ENCODE measurements at places on chromosomes 1 and 21.

DNA sequence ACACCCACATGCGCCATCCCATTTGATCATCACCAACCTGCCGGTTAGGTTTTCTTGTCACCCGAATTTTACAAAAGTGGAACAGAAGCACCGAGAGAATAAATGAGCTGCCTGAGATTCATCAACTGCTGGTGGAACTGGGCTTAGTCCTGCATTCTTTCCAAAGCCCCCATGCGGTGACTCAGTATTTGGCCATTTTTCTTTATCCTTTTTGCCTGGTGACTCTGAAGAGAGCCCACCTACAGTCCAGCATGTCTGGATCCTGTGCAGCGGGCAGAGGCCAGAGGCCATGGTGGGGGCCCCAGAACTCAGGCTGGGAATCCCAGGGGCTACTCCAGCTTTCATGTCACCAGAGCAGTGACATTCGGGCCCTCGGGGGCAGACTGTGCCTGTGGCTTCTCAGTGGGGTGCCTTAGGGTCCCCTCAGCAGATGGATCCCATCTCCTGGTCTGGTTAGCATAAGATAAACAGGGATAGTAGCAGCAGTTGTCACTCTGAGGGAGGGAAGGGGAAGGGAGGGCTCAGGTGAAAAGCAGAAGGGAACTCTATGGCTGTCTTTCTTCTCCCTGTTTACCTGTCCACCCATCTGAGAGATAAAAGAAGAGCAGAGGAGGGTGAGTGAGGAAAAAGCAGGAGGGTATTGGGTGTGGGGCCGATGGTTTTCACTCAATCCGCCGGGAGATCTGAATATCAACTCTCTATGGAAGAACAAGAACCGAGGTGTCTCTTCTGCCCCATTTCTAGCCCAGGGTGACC, 63.2 kb downstream of the KIF26B start:
- no peak for DNase-seq

- no peak for DNase-seq
Measured at GRCh38 chr1:1451696-1452364, 2.3 kb downstream of the ATAD3C start.

GRCh38 chr1:206496131-206496793, 11.1 kb upstream of the RASSF5 start:
- DNase-seq = no peak

DNA sequence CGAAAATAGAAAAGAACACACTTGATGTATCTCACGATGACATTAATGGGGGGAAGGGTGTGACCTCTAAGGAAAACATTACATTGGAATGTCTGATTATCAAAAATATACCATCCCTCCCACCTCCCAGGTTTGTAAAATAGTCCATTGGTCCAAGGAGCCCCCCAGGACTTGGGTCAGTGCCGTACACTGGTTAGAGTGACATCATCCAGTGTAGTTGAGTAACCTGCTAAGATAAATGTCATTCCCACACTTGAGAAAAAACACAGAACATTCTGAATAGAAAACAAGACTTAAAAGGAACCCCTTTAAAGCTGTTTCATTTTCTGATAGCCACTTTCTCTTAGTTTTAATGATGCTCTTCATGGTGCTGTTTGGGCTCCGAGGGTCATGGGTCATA, 15.2 kb downstream of the DDX20 start:
- DNase-seq = no peak

DNA sequence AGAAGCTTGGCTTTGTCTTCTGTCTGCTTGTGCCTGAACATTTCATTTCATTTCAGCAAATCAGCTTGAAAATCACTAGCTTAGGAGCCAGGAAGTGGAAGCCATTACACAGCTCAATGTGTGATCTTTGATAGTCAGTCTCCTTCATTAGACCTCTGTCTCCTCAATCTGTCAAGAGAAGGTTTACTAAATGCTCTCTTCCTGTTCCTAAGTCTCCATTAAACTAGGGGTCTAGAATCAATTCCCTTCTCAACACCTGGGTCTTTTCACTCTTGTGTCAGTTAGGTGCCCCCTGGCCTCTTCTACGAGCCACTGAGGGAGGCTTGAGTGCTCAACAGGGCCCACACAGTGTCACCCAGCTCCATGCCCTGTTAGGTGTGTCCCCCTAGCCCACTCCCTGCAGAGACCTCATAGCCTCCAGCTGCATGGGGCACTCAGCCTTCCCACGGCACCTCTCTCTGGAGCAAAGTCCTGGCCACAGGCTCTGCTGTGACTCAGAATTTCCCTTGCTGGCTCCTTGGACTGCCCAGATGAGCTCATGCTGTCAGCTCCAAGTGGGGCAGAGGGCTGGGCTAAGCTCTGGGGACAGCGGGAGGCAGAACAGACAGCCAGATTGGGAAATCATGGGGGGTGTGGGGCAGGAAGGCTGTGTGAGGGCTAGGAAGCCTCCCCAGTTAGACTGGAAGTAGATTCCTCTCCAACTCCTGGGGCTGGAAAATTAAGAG, 115.7 kb upstream of the IPO9 start:
- no peak for DNase-seq

GRCh38 chr1:188782220-188782841, 1695.3 kb downstream of the BRINP3 start:
- no peak for DNase-seq

DNA sequence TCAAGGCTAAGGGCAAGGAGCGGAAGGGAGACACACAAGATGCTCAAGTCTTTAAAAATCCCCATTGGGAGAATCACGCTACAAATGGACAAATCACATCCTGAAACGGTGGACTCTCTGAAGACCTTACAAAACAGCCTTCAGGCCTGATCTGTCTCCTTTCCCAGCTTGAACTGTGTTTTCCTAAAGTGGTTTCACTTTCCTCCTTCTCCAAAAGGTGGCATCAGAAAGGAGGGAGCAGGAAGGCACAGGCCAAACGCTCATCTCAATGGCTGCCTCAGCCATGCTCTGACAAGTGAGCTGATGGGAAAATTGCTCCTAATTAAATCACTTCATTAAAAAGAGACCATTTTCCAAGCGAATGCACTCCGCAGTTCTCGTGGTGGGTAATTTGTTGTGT, 47.7 kb downstream of the UTP25 start:
- DNase-seq = no peak

- no peak for DNase-seq
Measured at GRCh38 chr1:113542221-113542701, 151.9 kb downstream of the MAGI3 start.

DNA sequence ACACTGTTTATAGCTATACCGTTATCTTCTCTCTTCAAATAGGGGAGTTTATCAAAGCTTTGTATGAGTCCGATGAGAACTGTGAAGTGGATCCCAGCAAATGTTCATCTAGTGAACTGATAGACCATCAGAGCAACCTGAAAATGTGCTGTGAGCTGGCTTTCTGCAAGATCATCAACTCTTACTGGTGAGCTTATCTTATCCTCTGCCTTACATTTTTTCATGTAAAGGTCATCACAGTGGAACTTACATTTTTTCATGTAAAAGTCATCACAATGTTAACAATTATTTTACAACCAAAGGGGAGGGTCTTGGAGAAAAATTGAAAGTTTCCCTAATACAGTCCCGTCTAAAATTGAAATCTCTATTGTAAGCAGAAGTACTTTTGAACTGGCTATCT, 45.2 kb downstream of the CLEC20A start:
- no peak for DNase-seq

DNA sequence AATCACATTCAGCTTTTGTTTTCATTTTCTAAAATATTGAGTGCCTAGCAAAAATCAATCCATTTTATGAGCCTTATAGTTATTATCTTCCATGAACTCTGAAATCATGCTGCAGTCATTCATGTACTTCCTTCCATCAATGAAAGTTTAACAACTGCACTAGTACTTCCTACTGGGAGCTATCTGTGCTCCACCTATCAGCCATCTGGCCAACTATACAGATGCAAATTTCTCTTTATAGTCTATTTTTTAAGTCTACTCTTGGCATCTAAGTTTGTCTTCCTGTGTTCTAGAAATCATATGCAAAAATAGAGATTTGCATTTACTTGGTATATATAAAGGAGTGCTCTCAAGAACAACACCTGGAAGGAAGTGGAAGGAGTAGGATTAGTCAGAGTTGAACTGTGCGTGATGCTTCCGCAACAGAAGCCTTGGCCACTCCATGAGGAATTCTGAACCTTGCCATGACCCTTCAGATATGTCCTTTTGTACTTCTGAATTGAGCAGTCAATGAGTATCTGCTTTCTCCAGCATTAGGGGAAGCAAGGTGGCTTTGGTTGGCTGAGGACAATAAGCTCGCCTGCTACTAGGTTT, 403.2 kb upstream of the ADAMTS5 start:
- DNase-seq = no peak

- no peak for DNase-seq
Measured at GRCh38 chr21:45143855-45144254, 69.5 kb downstream of the ADARB1 start.

GRCh38 chr1:212621949-212622305, 13.4 kb downstream of the ATF3 start:
- no peak for DNase-seq

DNA sequence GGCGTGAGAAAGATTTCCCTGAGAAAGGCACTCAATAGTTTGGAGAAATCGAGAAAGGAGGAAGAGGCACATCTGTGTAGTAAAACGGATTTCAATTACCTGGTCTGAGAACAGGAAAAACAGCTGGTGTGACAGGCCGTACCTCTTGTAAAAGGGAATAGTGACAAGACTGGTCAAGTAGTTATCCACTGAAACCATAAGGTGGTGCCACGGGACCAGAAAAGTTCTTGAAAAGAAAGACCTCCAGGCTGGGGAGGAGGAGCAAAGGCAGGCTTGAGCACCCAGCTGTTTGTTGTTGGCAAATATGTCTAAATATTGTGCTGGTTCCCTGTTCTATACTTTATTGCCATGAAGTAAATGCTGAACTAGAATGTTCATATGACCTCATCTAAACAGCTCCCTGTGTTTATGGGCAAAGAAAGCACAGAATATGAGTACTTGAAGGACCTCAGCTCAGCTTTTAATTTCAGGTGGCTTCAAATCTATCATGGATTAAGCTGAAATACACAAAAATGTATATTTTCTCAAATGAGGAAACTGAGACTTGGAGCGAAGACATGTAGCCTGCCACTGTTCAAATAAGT, 4.0 kb downstream of the HAO2 start:
- DNase-seq = no peak

GRCh38 chr1:208858738-208859137, 614.6 kb upstream of the PLXNA2 start:
- DNase-seq = no peak

- DNase-seq = no peak
Measured at GRCh38 chr1:99315305-99315704, 51.0 kb downstream of the PLPPR4 start.

- no peak for DNase-seq
Measured at GRCh38 chr1:226764533-226764932, 25.5 kb upstream of the ITPKB start.

- no peak for DNase-seq
Measured at GRCh38 chr1:227845519-227845918, 30.0 kb downstream of the PRSS38 start.

- no peak for DNase-seq
Measured at GRCh38 chr1:65412256-65412983, 8.0 kb upstream of the LEPR start.

- no peak for DNase-seq
Measured at GRCh38 chr1:215484171-215484939, 82.7 kb upstream of the KCTD3 start.

DNA sequence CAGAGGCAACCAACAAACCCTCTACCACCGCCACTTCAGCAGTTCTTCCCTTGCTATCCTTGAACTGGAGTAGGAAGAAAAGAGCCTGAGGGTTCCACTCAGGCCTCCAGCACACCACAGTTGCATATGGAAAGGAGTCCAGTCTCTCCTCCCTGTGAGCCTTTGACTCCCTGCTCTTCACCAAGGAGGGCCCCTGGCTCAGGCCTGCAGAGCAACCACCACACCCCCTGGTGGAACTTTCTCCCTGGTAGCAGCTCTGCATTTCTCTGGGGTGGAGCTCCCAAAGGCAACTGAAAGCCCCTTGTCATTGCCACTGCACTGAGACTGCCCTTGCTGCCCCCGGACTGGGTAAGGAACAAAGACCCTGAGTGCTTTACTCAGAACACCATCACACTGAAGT, 1021.5 kb upstream of the ADGRL2 start:
- no peak for DNase-seq

- DNase-seq = no peak
Measured at GRCh38 chr1:67262735-67263134, 44.9 kb upstream of the IL12RB2 start.

GRCh38 chr21:23445307-23445706, 2162.0 kb downstream of the MRPL39 start:
- DNase-seq = no peak

DNA sequence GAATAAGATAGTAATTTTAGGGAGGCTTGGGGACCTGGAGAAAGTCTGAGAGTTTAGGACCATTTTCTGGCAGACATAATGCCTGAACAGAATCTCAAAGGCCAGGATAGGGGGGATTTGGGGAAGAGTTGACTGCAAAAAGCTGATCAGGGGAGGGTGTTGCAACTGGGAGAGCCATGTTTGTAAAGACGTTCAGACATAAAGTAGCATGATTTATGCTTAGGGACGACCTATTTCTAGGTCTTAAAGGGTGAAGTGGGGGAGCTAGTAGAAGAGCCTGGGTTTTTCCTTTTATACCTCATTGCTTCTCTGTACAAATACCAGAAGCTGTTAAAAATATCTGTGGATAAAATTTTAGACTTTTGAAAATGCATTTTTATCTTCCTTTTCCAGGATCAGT, 51.2 kb downstream of the FNBP1L start:
- DNase-seq = no peak

DNA sequence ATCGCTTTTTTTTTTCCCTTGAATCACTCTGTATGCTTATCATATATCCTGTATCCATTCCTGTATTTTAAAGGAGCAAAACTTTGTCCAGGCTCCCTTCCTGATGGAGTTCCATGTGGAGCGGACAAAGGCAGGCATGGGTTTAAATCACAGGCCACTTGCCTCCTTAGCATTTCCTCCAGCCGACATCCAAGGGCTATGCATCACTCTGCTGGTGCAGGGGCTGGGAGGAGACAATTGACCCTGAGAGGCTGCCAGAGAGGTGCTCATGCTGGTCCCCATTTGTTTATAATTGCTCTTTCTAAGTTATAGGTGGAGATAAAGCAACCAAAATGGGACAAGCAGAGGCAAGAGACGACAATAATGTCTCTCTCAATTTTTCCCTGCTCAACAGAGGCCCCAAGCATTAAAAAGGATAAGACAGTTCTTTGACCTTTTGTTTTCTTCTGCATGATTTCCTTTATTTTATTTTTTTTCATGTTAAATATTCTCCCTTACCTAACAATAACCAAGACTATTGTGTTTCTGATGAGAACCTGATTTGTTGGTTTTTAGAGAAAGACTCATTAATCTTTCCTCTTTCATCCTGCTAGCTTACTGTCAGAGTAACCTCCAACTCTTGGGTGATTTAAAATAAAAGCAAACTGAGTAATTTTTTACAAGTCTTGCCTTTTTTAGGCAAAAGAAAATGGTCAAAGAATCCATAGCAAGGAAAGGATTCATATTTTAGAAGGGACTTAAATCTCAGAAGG, 353.7 kb downstream of the ADGRL2 start:
- no peak for DNase-seq

DNA sequence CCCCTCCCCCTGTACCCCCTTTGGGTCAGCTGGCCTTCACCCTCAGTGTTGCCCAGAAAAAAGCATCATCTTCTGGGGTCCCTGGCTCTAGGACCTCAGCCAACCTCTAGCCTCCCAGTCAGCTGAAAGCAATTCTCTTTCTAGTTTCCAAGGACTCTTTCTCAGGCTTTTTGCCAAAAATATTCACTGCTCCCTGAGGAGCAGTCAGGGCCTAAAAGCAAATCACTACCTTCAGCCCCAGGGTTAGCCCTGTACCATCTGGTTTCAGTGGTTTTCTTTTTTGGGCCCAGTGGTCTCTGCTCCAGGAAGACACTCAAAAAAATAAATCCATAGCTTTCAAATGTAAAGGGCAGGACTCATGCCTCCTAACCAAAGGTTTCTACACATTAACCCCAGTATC, 3.1 kb upstream of the LMOD1 start:
- DNase-seq = no peak

GRCh38 chr1:6738987-6739676, 37.5 kb upstream of the DNAJC11 start:
- DNase-seq = no peak

Data from stimulated activated CD8-positive, alpha-beta memory T cell treated with anti-CD3 and anti-CD28 coated beads, Interleukin-2, amount 100 ng/mL, for 48 hours (primary cell).